Common myeloid progenitor, CD34-positive (primary cell): ENCODE measurements at places on chromosomes 3 and 15.

GRCh38 chr3:51974963-51975851 lies at the start of gene ABHD14A:
Gene ABHD14A, plus strand, starts transcription at chr3:51975064. Its CDS starts 72 bp downstream, at chr3:51975136.
- H3K27ac ChIP-seq, result peak within 1 kb of the TSS; percentile 77
- DNase-seq, result peak; percentile 70
- H3K36me3 ChIP-seq, result peaks cover 1% of the 10 kb centered on the region
- peak within 1 kb of the TSS; percentile 89 for H3K4me3 ChIP-seq
- no peaks in the 10 kb centered on the region for H3K27me3 ChIP-seq

- no peaks in the 10 kb centered on the region for H3K36me3 ChIP-seq
- no peak overlapping the region for H3K27ac ChIP-seq
These were observed 10.4 kb upstream of the CX3CR1 start for GRCh38 chr3:39290255-39290654.

DNA sequence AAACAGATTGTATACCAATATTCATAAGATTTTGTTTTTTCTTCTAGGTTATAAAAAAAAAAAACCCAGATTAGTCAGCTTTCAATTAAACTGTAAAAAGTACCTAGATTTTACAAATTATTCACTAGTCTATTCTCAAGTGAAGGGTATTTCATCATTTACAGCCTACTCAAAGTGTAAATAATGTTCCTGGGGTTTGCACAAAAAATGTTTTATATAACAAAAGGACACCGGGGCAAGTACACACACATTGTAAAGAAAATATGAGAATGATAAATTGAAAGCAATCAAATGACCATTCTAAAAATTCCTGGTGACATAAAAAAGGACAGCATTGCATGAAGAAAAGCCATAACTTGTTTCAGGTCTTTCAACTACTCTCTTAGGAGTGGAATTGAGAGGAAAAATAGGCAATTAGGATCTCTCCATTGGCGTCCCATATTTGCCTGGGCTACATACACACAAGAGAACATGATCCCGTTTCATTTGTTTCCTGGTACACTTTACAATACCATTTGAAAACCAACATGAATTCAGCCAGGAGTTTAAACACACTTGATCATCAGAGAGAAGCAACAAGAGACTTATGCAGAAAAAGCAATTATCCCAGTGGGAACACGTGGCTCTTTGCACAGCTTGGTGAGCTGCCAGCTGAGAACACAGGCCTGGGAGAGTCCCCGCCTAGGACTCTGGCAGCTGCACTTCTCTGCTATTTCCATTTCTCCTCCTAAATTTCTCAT lies 1039.2 kb downstream of the ROBO1 start:
- no peak for DNase-seq
- no peaks in the 10 kb centered on the region for H3K36me3 ChIP-seq
- H3K4me1 ChIP-seq, result no peaks in the 10 kb centered on the region
- no peaks in the 10 kb centered on the region for H3K27me3 ChIP-seq
- H3K27ac ChIP-seq, result no peak overlapping the region

DNA sequence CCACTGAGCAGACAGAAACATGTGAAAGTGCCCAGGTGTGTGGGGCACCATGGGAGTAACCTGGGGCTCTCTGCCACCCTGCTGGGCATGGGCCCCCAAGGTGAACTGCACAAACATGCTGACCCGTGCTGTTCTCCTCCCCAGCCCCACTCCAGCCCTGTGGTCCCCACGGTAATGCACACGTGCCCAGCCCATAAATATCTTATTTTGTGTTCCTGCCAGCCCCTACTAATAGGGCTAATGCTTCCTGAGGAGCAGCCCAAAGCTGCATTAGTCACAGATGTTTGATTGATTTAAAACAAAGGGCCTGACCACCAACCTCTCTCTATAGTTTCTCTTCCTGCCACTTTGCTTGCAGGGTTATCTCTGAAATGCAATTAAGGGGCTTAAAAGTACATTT lies 95.4 kb downstream of the ABHD5 start:
- no peak overlapping the region for H3K27ac ChIP-seq
- no peak overlapping the region for H3K4me3 ChIP-seq
- peaks cover 3% of the 10 kb centered on the region for H3K27me3 ChIP-seq
- peaks cover 23% of the 10 kb centered on the region for H3K4me1 ChIP-seq
- no peak for DNase-seq

DNA sequence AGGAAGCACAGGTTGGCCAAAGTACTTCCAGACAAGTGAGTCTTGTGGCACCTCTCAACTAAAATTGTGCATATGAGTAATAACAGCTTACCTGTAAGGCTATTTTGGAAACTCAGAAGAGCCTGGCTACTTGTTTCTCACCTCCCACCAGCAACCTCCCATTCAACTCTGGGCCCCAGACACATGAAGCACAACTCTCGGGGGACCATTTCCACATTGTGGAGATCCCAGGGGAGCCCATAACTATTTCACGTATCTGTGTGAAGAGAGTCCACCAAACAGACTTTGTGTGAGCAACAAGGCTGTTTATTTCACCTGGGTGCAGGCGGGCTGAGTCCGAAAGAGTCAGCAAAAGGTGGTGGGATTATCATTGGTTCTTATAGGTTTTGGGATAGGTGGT lies 5.2 kb upstream of the SNX4 start:
- no peak overlapping the region for H3K4me3 ChIP-seq
- H3K36me3 ChIP-seq, result peaks cover 2% of the 10 kb centered on the region
- H3K27me3 ChIP-seq, result no peaks in the 10 kb centered on the region
- H3K4me1 ChIP-seq, result peaks cover 4% of the 10 kb centered on the region

GRCh38 chr3:153553605-153553945 lies 391.5 kb downstream of the RAP2B start:
- no peak for DNase-seq
- H3K27ac ChIP-seq, result no peak overlapping the region
- H3K4me1 ChIP-seq, result no peaks in the 10 kb centered on the region
- H3K4me3 ChIP-seq, result no peak overlapping the region
- H3K27me3 ChIP-seq, result no peaks in the 10 kb centered on the region
- no peaks in the 10 kb centered on the region for H3K36me3 ChIP-seq

DNA sequence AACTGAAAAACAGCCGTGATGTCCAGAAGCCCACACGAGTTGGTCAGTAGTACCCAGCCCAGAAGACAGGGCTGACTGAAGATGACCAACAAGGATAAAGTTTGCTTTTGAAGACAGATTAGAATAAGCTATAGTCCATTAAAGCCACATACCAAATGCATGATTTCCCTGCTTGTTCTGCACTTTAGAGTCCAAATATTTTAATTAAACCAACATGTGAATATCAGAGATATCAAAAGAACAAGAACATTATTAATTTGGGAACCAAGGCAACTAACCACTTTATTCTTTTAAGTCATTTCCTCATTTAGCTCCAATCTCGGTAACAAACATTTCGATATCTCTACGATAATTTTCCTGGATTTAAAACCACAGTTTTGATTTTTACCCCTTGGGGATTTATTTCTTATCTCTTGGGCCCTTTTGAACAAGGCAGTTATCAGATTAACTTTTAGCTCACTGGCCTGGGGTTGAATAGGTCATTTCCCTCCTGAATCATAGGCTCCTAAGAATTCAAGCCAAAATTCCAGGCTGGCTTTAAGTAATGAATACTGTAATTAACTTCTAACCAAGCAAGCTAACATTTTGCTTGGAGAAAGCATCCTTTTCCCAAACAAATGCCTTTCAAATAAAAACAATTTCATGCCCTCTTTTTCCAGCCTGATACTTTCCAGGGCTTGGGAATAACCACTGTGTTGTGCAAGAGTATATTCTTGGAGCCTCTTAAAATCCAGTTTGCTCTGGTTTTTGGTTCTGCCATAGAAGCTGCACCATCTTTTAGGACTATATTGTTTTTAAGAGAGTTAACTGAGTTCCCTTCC lies 102.9 kb upstream of the NR2E3 start:
- no peaks in the 10 kb centered on the region for H3K27me3 ChIP-seq
- DNase-seq, result no peak
- H3K27ac ChIP-seq, result no peak overlapping the region
- H3K36me3 ChIP-seq, result no peaks in the 10 kb centered on the region
- no peak overlapping the region for H3K4me3 ChIP-seq

DNA sequence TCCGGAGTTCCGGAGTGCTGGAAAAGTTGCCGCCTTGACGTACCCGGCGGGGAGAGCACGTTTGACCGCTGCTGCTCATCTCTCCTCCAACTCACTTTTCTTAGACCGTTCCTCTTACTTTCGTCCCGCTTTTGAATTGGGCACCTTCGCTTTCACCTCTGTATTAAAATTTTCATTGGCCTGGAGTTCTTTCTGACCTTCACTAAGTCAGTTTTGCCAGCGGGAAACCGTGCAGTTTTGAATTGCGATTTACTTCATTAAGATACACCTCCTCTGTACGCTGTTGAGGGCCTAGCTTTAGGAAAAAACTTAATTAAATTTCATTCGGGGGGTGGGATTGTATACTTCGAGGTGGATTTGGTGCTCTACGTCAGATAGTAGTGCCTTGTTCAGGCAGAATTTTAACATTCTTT lies 1.3 kb downstream of the GMPS start:
- H3K27me3 ChIP-seq, result no peaks in the 10 kb centered on the region
- DNase-seq, result no peak
- H3K27ac ChIP-seq, result peak overlapping the region; percentile 86
- peak overlapping the region; percentile 96 for H3K4me3 ChIP-seq
- H3K36me3 ChIP-seq, result peaks cover 2% of the 10 kb centered on the region

GRCh38 chr3:122977746-122978466 lies 49.7 kb downstream of the SEMA5B start:
- H3K36me3 ChIP-seq, result no peaks in the 10 kb centered on the region
- peaks cover 24% of the 10 kb centered on the region for H3K4me1 ChIP-seq
- DNase-seq, result no peak
- no peak overlapping the region for H3K27ac ChIP-seq

- peak; percentile 8 for DNase-seq
- H3K4me1 ChIP-seq, result no peaks in the 10 kb centered on the region
- no peak overlapping the region for H3K27ac ChIP-seq
- H3K36me3 ChIP-seq, result no peaks in the 10 kb centered on the region
- peaks cover 85% of the 10 kb centered on the region for H3K27me3 ChIP-seq
- H3K4me3 ChIP-seq, result no peak overlapping the region
These were observed 112.9 kb upstream of the SLC6A11 start for GRCh38 chr3:10702961-10703740.

GRCh38 chr3:33941804-33942203 lies 143.4 kb downstream of the PDCD6IP start:
- H3K4me3 ChIP-seq, result no peak overlapping the region
- no peaks in the 10 kb centered on the region for H3K27me3 ChIP-seq
- no peaks in the 10 kb centered on the region for H3K36me3 ChIP-seq
- no peak overlapping the region for H3K27ac ChIP-seq

- H3K4me1 ChIP-seq, result peaks cover 2% of the 10 kb centered on the region
- H3K4me3 ChIP-seq, result no peak overlapping the region
- DNase-seq, result no peak
- H3K36me3 ChIP-seq, result no peaks in the 10 kb centered on the region
- H3K27me3 ChIP-seq, result no peaks in the 10 kb centered on the region
These were observed 101.2 kb downstream of the NFKBIZ start for GRCh38 chr3:101950510-101950909.

GRCh38 chr3:16834214-16834613 lies 50.5 kb upstream of the PLCL2 start:
- H3K4me1 ChIP-seq, result no peaks in the 10 kb centered on the region
- H3K36me3 ChIP-seq, result no peaks in the 10 kb centered on the region

DNA sequence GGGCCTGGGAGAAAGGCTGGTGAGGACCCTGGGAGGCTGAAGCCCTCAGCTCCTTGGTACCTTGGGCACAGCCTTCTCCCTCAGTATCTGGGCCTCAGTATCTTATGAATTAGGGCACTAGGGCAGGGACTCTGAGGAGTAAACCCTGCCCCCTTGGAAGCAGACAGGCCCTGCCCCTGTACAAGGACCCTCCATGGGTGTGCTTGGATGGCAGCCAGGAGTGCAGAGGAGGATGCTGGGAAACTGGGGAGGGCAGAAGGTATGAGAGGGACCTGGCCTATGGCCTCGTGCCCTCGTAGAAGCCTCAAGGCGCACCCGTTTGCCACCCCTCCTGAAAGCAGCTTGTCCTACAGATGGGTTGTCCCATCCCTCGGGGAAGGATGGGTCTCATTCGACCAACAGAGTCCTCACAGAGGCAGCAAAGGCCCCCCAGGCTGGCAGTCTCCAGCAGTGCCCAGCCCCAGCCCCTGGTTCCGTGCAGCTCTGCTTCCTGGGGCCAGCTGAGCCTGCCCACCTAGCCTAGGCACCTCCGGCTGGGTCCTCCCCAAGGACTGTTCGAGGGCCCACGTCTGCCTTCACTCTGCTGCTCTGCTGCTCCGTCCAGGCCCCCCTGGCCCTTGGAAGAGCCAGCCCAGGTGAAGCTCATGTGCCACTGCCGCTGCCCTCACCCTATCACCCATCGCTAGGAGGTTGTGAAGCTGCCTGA lies 15.3 kb upstream of the SEMA3F start:
- peaks cover 2% of the 10 kb centered on the region for H3K27me3 ChIP-seq
- no peaks in the 10 kb centered on the region for H3K36me3 ChIP-seq
- peaks cover 29% of the 10 kb centered on the region for H3K4me1 ChIP-seq
- no peak overlapping the region for H3K4me3 ChIP-seq

DNA sequence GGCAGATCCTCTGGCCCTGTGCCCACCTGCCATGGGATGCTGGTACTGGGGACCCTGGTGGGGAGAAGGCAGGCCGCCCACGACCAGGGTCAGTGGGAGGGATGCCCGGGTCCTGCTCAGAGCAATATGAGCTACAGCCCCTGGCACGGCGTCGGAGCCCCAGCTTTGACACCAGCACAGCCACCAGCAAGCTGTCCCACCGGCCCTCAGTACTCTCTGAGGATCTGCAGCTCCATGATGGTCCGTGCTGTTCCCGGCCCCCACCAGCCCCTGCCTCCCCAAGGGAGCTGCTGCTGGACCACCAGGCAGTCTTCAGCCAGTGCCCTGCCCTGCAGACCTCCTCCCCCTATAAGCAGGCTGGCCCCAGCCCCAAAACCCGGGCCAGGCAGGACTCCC lies 11.5 kb downstream of the DISP2 start:
- no peaks in the 10 kb centered on the region for H3K36me3 ChIP-seq
- H3K27ac ChIP-seq, result no peak overlapping the region
- peaks cover 20% of the 10 kb centered on the region for H3K4me1 ChIP-seq
- H3K4me3 ChIP-seq, result no peak overlapping the region
- DNase-seq, result no peak
